ENCODE measurements at places on chromosomes 3 and 15.

DNA sequence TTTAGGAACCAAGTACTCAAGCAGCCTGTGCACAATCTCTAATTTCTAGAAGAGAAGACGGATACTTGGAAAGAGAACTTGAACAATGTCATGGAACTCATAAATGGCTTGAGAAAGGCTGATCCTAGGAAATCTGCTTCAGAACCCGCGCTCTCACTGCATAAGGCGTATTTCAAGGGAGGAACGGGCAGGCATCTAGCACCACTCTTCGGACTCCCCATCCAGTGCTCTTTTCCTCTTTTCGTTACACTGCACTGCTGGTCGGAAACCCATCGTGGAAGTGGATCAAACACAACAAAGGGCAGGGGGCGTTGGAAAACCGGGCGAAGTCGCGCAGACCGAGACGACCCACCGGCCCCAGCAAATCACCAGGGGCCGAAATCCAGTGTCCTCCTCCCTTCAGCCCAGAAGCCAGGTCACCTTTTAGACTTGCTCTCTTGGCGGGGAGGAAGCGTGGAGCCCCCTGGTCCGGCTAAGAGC, 539 bp upstream of the TLNRD1 start:
- DNase-seq = peak; percentile 29

DNA sequence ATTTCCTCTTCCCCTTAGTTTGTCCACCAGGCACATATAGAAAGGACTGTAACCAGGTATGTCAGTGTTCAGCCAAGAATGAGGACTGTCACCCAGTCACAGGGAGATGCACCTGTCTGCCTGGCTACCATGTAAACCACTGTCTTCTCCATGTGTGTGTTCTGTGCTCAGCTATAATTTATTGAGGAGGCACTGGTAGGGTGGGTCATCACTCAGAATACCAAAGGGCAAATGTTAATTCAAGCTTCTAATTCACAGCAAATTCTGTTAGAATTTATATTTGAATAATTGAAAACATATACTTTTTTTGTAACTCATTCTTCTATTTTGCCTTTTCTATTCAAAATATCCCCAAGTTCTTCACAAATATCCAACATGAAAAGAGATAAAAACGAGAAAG, 780.4 kb downstream of the MECOM start:
- no peak for DNase-seq

- DNase-seq = no peak
Observed at GRCh38 chr3:38836561-38836960, 20.5 kb upstream of the SCN10A start.

DNA sequence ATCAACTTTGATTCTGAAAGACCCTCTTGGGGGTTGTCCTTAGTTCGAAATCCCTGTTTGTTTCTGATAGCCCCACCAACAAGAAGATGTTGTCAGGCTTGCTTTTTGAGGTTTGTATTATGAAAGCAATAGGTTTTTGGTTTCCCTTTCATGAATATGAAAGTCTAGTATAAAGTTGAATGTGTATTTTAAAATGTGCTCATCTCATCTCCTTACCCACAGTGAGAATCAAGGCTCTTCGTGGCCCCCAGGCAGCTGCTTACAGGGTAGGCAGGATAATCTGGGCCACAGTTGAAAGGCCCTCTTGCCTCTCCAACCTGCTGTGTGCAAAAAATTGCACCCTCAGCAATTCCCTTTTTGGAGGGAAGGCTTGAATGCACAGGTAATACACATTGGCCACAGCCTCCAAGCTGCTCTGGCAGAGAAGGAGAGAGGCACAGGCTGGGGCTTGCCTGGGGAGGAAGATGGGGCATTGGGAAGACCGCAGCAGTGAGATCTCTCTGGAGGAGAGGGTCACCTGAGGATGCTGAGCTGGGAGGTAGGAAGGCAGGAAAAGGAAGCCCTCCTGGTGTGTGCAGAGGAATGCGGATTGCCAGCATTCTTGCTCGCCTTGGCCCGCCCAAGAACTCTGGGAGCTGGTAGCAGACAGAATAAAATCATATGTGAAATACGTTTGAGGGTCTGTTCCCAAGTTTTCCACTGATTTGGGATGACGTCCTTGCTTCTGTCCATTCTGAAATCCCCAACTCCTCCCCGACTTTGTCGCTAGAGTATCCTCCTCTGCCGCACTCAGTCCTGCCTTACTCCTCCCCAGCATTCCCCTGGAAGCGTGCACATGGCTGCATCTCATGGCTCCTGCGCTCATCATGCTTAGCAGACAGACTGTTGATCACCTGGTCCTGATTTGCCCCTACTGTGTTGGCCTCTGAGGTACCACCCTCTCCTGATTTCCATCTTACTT, 196.4 kb downstream of the RPLP1 start:
- DNase-seq = no peak

- no peak for DNase-seq
Observed at GRCh38 chr3:127052121-127052561, 69.2 kb downstream of the PLXNA1 start.

- no peak for DNase-seq
Observed at GRCh38 chr15:36797128-36797527, 217.7 kb downstream of the CDIN1 start.

DNA sequence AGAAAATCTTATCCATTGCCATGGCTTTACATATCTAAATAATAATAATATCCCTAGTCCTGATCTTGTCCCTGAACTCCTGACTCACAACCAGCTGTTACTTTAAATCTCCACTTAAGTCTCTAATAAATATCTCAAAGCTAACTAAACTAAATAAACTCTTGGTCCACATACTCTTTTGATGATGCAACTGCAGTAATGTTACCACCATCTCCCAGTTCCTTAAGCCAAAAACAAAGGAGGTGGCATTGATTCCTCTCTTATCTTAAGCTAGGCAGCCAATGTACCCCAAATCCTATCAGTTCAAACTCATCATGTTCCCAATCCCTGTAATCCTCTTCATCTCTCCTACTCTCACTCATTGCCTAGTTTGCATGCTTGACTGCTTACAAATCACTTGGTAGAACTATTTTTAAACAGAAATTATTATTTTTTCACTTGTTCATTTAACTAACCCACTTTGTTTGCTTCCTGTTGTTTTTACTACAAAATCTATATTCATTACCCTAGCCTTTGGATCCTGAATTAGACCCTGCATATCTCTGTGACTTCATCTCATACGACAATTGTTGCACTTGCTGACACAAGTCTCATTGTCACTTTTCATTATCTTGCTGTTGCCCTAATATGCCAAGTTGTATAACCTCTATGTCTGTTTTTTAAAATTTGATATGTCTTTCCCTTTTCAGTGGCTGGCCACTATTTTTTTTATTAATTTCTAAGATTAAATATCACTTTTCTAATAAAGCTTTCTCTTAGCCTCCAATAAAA, 462.2 kb downstream of the ZPLD1 start:
- no peak for DNase-seq

DNA sequence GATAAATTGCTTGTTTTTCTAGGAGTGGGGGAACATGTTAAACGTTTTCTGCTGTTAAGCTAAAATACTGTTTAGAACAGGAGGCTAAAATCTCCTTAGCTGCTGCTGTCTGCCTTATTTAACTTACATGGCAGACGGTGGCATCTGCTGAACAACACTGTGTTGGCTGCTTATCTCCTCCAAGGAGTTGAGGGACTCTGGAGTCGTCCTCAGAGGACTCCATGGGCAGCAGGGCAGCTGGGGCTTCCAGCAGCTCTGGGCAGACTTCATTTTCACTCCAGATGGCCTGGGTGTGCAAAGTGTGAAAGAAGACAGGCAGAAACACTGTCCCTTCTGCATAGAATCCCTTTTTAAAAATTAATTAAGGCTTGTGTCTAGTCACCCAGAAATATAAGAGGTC, 52.9 kb upstream of the NUDT16 start:
- no peak for DNase-seq

GRCh38 chr3:15368561-15369135, 36.3 kb upstream of the SH3BP5 start:
- DNase-seq = no peak

DNA sequence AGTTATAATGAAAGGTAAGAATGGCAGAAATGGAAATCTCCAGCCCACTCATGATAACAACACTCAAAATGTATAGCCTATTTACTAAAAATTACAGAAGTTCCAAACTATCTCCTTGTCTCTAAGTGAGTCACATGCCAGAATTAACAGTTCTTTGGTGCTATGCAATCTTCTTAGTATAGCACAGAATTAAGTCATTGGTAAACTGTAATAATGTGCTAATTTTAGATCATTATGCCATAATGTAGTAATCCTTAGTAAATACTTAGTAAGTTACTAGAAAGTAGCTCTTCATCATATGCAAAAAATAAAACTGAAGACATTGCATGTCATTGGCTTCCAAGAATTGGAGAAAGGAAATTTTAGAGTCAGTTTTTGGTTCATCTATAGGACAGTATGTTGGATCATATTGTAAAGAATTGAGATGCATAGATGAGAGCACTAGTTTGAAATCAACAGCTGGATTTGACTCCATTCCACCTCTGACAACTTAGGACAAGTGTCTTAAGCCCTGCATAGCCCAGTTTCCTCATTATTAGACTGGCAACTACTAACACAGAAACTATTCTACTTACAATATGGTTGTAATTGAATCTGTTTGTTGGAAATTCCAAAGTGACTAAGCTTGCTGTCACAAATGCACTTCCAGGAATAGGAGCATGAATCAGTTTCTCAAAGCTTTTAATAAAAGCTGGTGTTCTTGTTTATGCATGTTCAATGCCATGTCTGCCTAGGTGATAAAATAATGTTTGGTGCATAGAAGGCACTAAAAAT, 40.1 kb upstream of the CD47 start:
- peak; percentile 96 for DNase-seq

DNA sequence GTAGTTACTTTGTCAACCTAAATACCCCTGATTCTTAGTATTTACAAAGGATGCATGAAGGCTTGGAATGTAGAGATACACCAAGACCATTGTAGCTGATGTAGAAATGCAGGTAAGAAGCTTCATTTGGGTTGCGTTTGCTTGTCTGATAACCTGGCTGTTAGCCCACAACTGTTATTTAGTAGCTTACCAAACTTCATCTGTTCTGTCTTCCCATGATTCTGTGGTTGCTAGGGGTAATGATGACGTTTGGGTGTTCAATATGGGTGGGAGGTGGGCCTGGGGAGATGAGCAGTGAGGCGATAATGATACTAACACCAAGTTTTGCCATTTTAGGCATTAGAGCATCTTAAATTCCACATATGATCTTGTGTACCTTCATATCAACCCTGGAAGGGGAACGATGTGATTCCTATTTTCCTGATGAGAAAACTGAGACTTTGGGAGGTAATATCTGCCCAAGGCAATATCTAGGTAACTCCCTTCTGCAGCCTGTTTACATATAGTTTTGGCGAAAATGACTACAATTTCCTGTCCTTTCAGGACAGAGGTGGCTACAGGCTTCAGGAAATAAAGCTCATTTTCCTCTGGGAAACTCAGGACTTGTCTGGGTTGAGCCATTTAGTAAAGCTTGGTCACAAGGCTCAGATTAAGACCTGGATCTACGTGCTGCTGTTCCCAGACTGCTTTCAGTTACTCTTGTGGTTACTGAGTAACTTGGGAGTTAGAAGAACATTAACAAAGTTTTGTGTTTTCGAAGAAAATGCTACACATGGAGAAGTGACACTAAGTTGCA, 26.8 kb downstream of the FNDC3B start:
- no peak for DNase-seq

DNA sequence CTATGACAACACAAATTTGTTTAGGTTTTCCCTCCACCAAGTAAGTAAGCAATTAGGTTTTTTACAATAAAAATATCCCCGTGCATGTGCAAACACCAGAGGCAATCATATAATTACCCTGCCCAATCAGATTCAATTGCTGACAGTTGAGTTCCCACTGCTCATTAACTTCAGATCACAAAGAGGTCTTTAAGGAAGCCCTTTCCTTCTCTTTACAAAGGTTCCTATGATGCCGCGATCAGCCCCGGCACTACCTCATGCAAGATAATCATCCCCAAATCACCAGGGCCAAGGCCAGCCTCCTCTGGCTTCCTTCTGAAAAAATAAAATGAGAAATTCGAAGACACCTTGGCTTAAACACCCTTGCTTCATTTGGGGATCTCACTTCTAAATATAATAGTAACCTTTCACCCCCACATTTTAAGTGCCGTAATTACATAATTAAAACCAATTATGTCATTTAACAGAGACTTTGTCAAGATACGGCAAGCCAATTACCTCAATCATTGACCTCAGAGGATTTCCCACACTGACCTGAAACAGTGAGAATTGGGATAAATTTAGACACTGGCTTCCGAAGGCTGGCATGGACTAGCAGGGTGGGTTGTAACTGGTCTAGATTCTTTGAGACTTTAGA, 121.3 kb upstream of the WNT5A start:
- no peak for DNase-seq

DNA sequence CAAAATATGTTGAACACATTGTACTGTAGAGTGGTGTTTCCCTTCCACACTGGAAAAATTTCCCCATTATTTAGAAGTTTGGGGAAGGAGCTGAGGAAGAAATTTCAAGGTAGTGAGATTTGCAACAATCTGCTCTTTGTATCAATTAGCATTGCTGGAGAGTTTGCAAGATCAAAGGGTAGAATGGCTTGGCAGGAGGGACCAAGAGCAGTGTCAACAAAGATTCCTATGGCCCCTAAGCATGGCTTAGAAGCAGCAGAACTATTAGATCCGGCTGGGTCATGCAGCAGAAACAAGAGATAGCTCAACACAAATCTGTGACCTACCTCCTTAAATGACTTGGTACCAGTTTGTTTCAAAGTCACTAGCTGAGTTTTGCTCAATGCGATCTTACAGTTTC, 175.0 kb downstream of the C3orf38 start:
- no peak for DNase-seq

DNA sequence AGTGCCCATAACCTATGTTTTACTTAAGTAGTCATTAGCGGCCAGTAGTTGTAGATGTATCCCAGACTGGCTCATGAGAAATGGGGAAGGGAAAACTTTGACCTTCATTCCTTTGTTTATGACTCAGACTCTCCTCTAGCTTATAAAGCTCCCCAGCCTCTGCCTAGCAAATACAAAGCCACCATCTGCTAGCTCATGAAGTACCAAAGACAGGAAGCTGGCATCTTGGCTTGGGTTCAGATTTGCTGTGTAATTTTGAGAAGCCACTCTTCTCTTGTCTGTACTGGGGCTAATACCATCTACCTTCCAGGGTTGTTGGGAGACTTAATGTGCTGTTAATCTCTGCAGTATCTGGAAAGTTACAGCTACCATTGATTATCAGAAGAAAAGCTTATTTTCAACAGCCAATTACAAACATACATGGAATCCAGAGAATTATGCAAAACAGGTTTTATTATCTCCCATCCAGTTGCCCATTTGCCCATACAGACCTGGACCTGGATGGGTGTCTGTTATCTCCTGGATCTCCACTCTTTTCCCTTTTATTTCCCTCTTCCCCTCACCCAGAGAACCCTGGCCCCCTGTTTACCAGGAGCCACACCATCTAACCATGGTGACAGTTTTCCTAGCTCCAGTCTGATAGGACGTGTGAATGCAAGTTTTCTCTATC, 153.8 kb downstream of the SEMA6D start:
- peak; percentile 57 for DNase-seq

GRCh38 chr3:99366663-99367429, 271.5 kb upstream of the COL8A1 start:
- peak; percentile 15 for DNase-seq

GRCh38 chr3:60013241-60013640, 963.4 kb upstream of the CFAP20DC start:
- DNase-seq = no peak

GRCh38 chr3:73716418-73716817, 91.7 kb upstream of the PDZRN3 start:
- peak; percentile 50 for DNase-seq

All from ELR (cell line).